ENCODE measurements at places on chromosomes 1 and 21.

DNA sequence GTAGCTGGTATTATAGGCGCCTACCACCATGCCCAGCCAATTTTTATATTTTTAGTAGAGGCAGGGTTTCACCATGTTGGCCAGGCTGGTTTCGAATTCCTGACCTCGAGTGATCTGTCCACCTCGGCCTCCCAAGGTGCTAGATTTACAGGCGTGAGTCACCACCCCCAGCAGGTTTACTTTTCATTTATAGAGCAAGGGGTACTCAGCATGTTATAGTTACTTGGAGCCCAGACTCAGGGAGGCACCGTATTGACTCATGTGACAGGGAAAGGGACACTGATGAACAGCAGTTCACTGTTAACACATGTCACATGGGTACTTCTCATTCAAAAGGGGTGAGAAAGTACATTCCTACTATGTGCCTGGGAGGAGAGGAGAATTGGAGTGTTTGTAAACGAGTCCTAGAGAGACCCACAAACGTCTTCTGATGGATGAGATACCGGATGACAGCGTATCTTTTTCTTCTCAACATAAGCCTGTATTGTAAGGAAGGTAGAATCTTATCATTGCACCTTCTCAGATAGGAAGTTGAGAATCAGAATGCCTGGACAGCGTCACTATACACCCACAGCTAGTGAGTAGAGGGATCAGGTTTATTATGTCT is 510.0 kb downstream of the USP25 start:
- DNase-seq: no peak

- DNase-seq: no peak
Measured at GRCh38 chr1:156669794-156670193, 7.4 kb downstream of the NES start.

GRCh38 chr1:175774921-175775320 is 31.5 kb upstream of the TNR start:
- no peak for DNase-seq

DNA sequence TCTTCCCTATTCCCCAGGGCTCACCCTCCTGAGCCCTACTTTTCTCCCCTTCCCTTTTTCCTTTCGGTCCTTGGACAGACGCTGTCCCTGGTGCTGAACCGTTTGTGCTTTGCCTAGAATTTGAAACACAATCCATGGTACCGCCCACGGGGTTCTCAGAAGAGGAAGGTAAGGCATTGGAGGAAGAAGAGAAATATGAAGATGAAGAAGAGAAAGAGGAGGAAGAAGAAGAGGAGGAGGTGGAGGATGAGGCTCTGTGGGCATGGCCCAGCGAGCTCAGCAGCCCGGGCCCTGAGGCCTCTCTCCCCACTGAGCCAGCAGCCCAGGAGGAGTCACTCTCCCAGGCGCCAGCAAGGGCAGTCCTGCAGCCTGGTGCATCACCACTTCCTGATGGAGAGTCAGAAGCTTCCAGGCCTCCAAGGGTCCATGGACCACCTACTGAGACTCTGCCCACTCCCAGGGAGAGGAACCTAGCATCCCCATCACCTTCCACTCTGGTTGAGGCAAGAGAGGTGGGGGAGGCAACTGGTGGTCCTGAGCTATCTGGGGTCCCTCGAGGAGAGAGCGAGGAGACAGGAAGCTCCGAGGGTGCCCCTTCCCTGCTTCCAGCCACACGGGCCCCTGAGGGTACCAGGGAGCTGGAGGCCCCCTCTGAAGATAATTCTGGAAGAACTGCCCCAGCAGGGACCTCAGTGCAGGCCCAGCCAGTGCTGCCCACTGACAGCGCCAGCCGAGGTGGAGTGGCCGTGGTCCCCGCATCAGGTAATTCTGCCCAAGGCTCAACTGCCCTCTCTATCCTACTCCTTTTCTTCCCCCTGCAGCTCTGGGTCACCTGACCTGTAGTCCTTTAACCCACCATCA is 10.4 kb downstream of the BCAN start:
- DNase-seq: peak; percentile 61

GRCh38 chr1:175845338-175845737 is 101.9 kb upstream of the TNR start:
- DNase-seq: no peak

DNA sequence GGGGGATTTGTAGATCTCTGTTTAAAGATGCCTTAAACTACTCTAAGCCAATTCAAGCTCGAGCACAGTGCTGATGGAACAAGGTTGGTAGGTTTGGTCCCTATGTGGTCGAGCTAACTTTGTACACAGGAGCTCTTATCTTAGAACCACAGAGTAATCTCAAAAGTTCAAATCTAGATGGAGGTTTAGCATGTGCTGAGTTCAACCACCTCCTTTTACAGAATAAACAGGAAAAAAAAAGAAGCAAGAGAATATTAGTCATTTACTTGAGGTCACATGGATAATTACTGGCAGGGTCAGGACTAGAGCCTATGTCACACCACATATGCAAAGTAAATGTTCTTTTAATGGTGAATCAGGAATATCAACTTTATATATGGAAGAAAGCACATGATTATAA is 86.2 kb downstream of the DTL start:
- DNase-seq: no peak

- DNase-seq: no peak
Measured at GRCh38 chr21:43859747-43860214, 5.2 kb upstream of the AGPAT3 start.

- no peak for DNase-seq
Measured at GRCh38 chr1:38941093-38941492, 537 bp downstream of the RHBDL2 start.

DNA sequence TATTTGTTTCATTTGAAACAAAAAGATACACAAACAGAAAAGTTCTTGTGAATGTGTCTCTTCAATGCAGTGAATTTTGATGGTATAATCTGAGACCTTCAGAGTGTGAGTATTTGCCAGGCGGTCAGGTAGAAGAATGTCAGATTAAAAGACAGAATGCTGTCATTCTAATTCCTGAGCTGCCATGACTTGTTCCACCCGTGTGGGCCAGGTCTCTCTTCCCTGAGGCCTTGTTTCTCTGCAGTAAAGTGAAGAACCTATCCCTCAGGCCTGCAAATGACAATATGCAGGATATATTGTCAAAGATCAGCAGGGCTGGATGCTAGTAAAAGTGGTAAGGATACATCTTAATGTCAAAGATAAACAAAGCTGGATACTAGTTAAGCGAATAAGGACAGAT is 111.4 kb downstream of the ZP4 start:
- no peak for DNase-seq

DNA sequence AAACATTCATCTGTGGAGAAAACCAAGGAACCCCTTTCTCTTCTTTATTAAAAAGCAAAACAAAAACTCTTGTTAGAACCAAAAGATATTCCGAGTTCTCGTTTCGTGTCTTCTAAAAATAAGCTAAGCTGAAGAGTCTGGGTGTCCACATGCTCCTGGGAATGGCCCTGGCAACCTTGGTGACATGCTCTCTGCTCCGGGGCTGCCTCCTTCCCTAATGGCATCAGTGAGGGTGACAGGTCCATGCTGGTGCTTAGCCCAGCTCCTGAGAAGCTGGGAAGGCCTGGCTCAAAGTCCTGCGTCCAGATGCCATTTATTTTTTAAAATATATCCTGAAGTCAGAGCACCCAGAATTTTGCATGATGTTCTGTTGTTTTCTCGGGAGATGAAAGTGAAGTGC is 24.6 kb upstream of the TRAPPC10 start:
- no peak for DNase-seq

DNA sequence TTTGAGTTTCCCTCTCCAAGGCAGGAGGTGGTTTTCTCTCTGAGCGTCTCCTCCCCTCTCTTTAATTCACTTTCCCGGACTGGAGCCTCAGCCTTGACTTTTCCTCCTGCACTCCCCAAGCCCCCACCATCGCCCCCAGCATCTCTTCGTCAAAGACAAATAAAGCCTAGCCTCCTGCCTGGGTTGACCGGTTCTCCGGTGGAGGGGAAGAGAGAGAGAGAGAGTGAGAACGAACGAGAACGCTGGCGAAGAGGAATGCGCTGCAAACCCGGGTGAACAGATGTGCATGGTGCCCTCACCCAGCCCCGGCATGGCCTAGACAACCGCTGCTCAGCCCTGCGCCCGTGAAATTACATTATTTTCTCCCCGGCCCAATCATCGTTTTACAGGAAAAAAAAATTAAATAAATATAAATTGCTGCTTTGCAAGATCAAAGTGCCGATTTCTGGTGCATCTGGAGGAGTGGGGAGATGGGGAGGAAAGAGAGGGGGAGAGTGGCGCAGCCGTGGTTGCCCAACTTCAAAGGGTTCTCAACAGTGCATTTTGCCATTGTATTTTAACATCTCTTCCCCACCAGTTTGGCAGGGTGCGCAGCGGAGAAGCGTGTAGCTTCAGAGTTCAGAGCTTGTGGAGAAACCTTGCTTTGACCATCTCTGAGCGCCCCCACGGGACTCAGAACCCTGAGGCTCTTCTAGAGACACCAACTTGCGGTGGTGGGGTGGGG is 11.4 kb upstream of the TBX15 start:
- DNase-seq: no peak

GRCh38 chr1:114482585-114482984 is 28.4 kb downstream of the TRIM33 start:
- no peak for DNase-seq

GRCh38 chr1:5933676-5934057 is 58.6 kb downstream of the NPHP4 start:
- no peak for DNase-seq

GRCh38 chr1:98205291-98206017 is 284.6 kb upstream of the DPYD start:
- no peak for DNase-seq

DNA sequence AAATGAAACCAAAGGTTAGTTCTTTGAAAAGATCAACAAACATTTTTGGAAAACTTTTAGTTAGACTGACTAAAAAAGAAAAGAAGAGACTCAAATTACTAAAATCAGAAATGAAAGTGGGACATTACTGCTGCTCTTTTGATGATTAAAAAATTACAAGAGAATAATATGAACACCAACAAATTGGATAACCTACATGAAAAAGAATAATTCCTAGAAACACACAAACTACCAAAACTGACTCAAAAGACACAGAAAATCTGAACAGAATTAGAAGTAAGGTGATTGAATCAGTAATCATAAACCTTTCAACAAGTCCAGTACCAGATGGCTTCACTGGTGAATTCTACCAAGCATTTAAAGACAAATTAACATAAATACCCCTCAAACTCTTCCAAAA is 5.6 kb downstream of the KIFAP3 start:
- no peak for DNase-seq

DNA sequence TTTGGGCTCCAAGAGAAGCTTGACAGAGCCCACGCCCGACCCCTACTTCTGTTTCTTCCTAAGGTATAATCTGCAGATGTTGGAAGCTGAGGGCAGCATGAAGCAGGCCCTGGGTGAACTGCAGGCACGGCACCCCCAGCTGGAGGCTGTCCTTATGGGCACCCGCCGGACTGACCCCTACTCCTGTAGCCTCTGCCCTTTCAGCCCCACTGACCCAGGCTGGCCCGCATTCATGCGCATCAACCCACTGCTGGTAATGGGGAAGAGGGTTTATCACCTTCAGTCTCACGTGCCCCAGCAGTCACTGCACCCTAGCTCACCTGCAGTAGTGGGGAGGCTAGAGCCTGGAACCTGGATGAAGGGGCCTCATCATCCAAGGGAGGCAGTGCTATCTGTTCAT is 3.1 kb upstream of the LENEP start:
- DNase-seq: no peak

- no peak for DNase-seq
Measured at GRCh38 chr21:38712664-38713063, 93.1 kb upstream of the ETS2 start.

- no peak for DNase-seq
Measured at GRCh38 chr1:94667818-94668217, 126.3 kb upstream of the F3 start.

DNA sequence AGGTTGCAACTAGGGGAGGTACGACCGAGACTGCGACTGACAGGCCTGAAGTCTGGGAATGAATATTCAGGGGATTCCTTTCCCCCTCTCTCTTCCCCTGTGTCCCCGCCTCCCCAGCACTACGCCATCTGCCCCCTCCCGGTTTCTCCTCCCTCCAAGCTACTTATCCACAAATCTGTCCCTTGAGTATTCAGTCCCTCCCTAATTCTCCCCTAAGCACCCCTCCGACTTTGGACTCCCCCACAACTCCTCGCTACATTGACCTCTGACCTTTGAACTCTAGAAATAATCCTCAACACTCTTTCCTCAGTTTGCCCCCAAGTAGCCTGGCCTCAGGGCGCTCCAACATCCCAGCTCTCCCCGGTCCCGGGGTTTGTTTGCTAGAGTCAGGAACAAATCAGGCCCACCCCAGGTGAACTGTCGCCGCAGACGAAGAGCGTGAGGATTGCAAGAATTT is 393 bp downstream of the LYSMD1 start:
- peak; percentile 17 for DNase-seq

DNA sequence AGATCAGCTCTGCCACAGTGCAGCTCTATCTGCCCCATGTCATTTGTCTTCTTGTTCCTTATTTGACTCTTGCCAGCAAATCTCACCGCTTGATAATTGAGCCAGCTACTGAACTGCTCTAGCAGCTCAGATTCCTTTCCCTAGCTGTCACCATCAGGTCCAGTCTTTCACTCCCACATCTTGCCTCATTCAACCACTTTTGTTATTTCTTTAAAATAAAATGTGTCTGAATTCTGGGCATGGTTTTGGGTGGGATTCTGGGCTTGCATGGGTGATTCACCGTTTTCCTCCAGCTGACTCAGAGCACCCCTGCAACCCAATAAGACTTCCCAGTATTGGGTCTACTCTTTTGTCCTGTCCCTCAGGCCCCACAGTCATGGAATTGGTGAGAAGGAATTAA is 215.7 kb downstream of the DSCAM start:
- no peak for DNase-seq

DNA sequence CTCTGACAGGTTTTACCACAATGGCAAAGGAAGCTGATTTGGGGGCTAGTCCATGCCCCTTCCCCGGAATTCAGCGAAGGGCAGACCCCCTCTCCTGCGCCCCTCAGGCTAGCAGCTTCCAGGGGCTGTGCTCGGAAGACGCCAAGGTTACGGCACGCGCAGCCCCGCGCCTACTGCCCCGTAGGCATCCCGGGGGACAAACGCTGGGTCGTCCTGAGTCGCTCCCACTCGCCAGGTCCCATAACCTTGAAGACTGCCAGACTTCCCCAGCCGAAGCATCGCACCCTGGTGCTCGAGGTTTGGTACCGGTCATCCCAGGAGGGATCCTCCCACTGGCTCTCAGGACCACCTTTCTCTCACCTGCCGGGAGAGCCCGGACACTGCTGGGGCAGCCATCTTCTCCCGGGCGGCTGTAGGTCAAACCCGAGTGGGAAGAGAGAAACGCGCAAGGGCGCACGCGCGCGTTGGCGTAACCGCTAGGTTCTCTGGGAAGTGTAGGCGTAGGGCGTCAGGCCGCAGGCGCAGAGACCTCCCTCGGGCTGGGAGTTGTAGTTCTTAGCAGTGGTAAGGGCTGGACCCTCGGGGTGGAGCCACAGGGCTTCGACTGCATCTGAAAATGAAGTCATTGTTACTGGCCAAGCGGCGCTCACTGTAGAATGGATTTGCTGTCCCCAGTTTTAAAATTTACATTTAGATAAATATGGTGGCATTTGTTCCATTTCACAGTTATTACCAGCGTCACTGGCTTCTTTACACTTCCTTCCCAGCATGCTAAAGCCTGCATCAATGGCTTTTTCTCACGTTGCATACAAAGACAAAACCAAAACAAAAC is at the start of gene ATP5PO:
ATP5PO (minus strand) TSS at position 437 of the 832 bp plus-strand sequence; CDS start at position 396, 41 bp downstream.
- peak; percentile 96 for DNase-seq
